ENCODE measurements at places on chromosomes 1 and 21.

DNA sequence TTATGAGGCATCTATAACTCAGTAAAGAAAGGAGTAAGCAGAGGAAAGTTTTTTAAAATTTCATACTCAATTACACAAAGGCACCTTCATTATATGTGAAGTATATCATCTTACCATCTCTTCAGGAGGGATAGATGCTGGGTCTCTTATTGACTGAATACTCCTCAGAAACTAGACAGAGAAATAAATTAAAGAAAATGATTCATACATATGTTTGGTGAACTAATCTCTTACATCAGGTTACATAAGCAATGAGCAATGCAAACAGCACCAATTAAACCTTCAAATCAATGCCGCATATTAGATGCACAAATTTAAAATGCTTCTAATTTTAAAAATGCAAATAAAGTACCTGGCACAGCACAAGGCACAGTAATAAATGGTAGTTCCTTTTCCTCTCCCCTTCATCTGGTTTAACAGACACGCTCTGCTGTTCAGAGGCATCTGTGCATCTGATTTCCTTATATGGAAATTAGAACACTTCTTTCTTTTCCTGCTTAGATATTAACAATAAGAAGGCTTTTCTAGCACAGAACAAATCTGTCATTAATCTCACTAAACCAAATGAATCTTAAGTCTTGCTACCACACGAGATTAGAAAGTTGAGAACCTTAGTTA is 20.0 kb downstream of the SCYL3 start:
- no peak overlapping the region for H3K4me3 ChIP-seq
- no peak for DNase-seq
- H3K4me1 ChIP-seq: no peaks in the 10 kb centered on the region
- H3K36me3 ChIP-seq: peaks cover 87% of the 10 kb centered on the region
- H3K27ac ChIP-seq: no peak overlapping the region

DNA sequence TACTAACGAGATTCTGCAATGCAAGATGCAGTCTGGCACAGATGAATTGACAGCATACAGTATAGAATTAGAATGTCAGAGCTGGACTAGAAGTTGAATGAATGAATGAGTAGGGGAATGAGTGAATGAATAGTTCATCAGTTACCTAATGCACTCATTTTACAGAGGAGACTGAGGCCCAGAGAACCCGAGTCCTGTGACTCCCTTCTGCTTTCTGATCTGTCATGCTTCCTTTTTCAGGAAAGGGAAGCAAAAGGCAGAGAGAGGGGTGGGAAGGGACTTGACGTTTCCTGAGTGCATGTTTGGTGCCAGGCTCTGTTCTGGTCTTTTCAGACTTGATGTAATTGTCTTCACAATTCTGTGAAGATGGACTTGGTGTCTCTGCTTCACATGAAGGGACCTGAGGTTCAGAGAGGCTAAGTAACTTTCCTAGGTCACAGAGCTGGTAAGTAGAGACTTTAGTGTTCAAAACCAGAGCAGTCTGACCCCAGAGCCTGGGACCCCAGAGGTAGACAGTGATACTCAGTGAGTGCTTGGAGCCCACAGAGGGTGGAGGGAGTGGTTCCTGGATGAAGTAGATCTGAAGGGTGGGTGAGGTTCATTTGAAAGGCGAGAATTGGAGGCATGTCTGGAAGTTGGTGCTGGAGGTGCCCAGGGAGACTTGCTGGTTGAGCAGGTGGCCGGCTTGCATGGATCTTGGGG is 8.0 kb upstream of the MEX3A start:
- H3K4me3 ChIP-seq: no peak overlapping the region
- no peaks in the 10 kb centered on the region for H3K27me3 ChIP-seq
- H3K36me3 ChIP-seq: no peaks in the 10 kb centered on the region
- H3K4me1 ChIP-seq: peaks cover 6% of the 10 kb centered on the region
- no peak overlapping the region for H3K27ac ChIP-seq

DNA sequence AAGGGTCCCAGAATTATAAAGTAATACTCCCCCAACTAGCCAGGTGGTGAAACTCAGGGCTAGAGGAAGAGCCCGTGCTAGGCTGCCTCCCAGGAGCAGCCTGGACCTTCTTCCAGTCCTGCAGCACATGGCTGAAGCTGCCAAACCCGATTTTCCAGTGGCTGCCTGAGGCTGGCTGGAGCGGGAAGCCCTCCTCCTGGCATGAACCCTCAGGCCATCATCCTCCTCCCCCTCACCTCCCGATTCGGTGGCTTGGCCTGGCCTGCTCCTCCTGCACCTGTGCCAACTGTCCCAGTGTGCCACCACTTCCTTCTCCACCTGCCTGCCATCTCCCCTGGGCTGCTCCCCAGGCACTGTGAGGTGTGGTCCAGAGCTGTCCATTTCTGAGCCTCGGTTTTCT is 3.0 kb upstream of the TSPAN1 start:
- DNase-seq: no peak
- peaks cover 8% of the 10 kb centered on the region for H3K4me1 ChIP-seq
- H3K27me3 ChIP-seq: no peaks in the 10 kb centered on the region
- H3K36me3 ChIP-seq: no peaks in the 10 kb centered on the region

DNA sequence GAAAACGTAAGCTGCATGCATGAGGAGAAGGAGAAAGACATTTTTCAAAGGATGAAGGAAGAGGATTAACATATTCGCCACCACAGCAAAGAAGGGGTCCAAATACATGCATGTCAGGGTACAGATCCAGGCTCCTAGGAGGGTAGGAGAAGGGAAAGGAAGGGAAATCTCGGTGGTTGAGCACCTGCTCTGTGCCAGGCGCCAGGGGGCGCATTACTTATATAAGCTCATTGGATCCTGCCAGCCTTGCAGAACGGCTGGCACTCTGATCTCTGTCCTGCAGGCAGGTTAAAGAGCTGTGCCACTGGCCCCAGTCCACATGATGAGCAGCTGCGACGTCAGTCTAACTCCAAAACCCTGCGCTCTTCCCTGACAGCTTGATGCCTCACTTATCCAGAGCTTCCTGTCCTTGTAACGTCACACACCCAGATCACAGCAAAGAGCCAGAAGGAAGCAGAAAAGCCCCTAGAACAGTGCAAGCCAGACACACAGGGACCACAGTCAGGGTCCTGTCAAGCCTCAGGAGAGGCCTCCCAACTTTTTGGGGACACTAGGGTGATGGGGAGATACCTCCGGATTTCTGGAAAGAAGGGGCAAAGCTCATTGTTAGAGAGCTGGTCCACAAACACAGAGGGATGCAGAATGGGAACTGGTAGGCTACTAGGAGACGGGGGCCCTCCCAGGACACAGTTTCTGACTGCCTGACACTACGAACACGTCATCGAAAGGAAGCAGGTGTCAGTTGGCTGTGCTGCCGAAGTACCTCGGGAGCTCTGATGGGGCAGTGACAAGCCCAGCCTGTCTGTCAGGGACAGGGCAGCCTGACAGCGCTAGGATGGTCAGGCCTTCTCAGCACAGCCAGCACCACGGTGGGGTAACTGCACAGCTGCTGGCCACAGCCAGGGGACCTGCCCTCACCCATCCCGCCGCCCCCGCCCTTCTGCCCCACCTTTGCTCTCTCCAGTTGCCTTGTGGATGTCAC is 99.1 kb downstream of the BEND5 start:
- no peaks in the 10 kb centered on the region for H3K36me3 ChIP-seq
- no peak for DNase-seq
- H3K4me3 ChIP-seq: no peak overlapping the region
- no peaks in the 10 kb centered on the region for H3K4me1 ChIP-seq

GRCh38 chr1:183346276-183346732 is 71.9 kb downstream of the NMNAT2 start:
- DNase-seq: no peak
- no peaks in the 10 kb centered on the region for H3K36me3 ChIP-seq
- no peaks in the 10 kb centered on the region for H3K4me1 ChIP-seq
- no peak overlapping the region for H3K27ac ChIP-seq

GRCh38 chr1:172897738-172898137 is 153.0 kb downstream of the TNFSF18 start:
- no peaks in the 10 kb centered on the region for H3K27me3 ChIP-seq
- DNase-seq: no peak
- H3K27ac ChIP-seq: no peak overlapping the region
- peaks cover 7% of the 10 kb centered on the region for H3K4me1 ChIP-seq
- H3K4me3 ChIP-seq: no peak overlapping the region
- H3K36me3 ChIP-seq: no peaks in the 10 kb centered on the region

GRCh38 chr1:235051521-235051920 is 77.1 kb downstream of the TOMM20 start:
- no peak overlapping the region for H3K27ac ChIP-seq
- H3K36me3 ChIP-seq: no peaks in the 10 kb centered on the region
- no peak for DNase-seq
- H3K4me1 ChIP-seq: peaks cover 21% of the 10 kb centered on the region
- H3K4me3 ChIP-seq: no peak overlapping the region

DNA sequence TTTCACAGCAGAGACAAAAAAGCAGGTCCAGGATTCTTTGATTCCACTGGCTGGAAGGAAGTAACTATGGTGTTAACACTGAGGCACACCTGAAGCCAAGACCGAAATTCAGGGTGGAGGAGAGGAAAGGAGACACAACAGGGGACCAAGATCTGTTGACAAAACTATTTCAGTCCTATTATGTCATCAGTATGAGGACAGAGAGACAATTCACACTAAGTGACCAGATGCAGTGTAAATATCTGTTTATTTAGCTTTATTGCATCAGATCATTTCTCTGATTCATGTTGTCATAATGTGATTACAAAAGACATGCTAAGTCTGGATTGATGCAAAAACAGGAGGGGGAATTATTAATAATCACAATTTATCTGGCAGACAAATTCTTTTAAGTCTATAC is 118.8 kb downstream of the SIPA1L2 start:
- no peak for DNase-seq
- H3K4me3 ChIP-seq: no peak overlapping the region
- H3K27me3 ChIP-seq: no peaks in the 10 kb centered on the region
- H3K4me1 ChIP-seq: no peaks in the 10 kb centered on the region
- H3K36me3 ChIP-seq: no peaks in the 10 kb centered on the region

DNA sequence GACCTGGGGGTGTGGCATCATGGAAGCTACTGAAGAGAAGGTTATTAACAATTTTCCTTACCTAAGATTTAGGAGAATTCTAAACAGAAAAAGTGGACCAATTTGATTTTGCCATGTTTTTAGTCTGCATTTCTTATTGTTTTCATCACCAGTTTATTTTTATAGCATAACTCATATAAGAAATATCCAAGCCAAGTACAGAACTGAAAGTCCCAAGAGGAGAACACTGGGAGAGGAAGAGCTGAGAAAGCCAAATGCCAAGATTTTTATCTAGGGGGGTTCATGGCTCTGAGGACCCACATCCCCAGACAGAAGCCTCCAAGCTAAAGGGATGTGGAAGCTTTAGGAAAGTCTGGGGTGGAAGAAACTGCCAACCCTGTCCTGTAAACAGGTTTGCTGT is 109.4 kb upstream of the DUSP10 start:
- no peak overlapping the region for H3K27ac ChIP-seq
- no peak for DNase-seq
- H3K36me3 ChIP-seq: no peaks in the 10 kb centered on the region
- H3K4me1 ChIP-seq: no peaks in the 10 kb centered on the region

- no peak overlapping the region for H3K27ac ChIP-seq
- DNase-seq: no peak
- H3K4me1 ChIP-seq: no peaks in the 10 kb centered on the region
- H3K4me3 ChIP-seq: no peak overlapping the region
These were observed 433.8 kb downstream of the CAMTA1 start for GRCh38 chr1:7219031-7219430.

DNA sequence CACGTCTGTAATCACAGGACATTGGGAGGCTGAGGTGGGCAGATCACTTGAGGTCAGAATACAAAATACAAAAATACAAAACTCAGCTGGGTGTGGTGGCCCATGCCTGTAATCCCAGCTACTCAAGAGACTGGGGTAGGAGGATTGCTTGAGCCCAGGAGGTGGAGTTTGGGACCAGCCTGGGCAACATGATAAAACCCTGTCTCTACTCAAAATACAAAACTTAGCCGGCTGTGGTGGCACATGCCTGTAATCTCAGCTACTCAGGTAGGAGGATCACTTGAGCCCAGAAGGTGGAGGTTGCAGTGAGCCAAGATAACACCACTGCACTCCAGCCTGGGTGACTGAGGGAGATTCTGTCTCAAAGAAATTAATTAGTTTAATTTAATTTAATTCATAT is 6.5 kb upstream of the ITLN1 start:
- H3K4me1 ChIP-seq: no peaks in the 10 kb centered on the region
- H3K36me3 ChIP-seq: no peaks in the 10 kb centered on the region
- no peaks in the 10 kb centered on the region for H3K27me3 ChIP-seq
- no peak for DNase-seq

- DNase-seq: no peak
- H3K36me3 ChIP-seq: peaks cover 28% of the 10 kb centered on the region
- no peak overlapping the region for H3K4me3 ChIP-seq
- no peaks in the 10 kb centered on the region for H3K27me3 ChIP-seq
These were observed 19.4 kb downstream of the ZBTB37 start for GRCh38 chr1:173887627-173888026.

DNA sequence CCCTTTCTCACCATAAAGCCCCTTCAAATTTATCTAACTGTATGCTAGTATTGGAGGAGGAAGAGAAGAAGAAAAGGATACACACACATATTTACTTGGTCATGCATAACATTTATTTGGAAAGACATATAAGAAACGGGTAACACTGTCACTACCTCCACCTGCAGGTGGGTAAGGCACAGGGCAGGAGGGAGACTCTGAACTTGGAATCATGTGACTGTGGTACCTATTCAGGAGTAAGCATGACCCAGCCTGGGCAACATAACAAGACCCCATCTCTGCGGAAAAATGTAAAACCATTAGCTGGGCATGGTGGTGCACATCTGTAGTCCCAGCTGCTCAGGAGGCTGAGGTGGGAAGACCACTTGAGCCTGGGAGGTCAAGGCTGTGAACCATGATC is 1.4 kb upstream of the PADI6 start:
- no peak overlapping the region for H3K27ac ChIP-seq
- DNase-seq: no peak
- no peaks in the 10 kb centered on the region for H3K4me1 ChIP-seq
- no peaks in the 10 kb centered on the region for H3K27me3 ChIP-seq
- no peaks in the 10 kb centered on the region for H3K36me3 ChIP-seq
- H3K4me3 ChIP-seq: no peak overlapping the region

DNA sequence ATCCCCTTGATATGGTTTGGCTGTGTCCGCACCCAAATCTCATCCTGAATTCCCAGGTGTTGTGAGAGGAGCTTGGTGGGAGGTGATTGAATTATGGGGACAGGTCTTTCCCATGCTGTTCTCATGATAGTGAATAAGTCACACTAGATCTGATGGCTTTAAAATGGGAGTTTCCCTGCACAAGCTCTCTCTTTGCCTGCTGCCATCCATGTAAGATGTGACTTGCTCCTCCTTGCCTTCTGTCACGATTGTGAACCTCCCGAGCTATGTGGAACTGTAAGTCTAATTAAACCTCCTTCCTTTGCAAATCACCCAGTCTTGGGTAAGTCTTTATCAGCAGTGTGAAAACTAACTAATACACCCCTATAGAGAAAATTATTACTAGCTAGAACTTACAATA is 959.5 kb upstream of the ADGRL2 start:
- no peaks in the 10 kb centered on the region for H3K27me3 ChIP-seq
- no peaks in the 10 kb centered on the region for H3K4me1 ChIP-seq
- H3K4me3 ChIP-seq: no peak overlapping the region
- no peaks in the 10 kb centered on the region for H3K36me3 ChIP-seq
- no peak overlapping the region for H3K27ac ChIP-seq

GRCh38 chr1:62198781-62199125 is 4.1 kb downstream of the L1TD1 start:
- DNase-seq: no peak
- H3K36me3 ChIP-seq: no peaks in the 10 kb centered on the region
- H3K27ac ChIP-seq: no peak overlapping the region
- H3K4me3 ChIP-seq: no peak overlapping the region
- no peaks in the 10 kb centered on the region for H3K4me1 ChIP-seq
- H3K27me3 ChIP-seq: peaks cover 3% of the 10 kb centered on the region

- DNase-seq: no peak
- no peak overlapping the region for H3K4me3 ChIP-seq
- no peaks in the 10 kb centered on the region for H3K4me1 ChIP-seq
- no peak overlapping the region for H3K27ac ChIP-seq
- no peaks in the 10 kb centered on the region for H3K36me3 ChIP-seq
These were observed 402.5 kb downstream of the HHAT start for GRCh38 chr1:210731193-210731592.

All from natural killer cell (primary cell).